ENCODE measurements at places on chromosomes 7 and 10. TPM values are rescaled to one million over a fixed set of nuclear protein-coding genes. Genes with fewer than 3 reads are reported as not detected.

DNA sequence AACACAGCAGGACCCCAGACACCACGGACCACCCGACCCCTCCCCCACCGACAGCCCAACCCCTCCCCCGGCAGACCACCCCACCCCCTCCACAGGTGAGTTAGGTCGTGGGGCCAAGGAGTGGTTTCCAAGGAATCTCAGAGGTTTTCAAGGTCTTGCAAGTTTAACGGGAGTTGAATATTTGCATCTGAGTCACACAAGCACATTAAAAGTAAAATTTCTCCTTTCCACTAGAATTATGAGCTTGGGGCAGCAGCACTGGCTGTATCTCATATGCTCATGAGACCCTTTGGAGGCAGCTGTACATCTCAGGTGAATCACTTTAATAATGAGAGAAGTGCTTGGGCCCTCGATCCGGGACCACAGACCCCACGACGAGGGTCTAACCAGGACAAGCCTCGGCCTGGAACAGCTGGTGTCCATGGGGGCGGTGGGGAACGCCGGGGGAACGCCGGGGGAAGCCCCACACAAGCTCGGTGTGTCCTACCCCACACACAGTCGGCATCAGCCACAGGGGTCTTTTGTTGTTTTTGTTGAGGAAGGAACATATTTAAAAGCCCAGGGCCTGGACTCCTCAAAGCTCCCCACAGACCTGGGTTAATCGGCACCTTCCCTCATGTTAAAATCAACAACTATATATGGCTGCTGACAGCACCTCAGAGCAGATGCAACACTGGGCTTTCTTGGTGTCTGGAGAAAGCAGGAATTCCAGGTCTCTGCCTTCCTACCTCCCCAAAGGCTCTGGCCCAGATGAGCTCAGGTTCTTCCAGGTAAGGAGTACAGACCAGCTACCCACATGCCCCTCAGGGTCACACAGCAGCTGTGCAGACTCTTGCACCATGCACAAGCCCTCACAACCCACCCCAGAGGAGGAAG, 130.3 kb downstream of the DIP2C start:
- no peaks in the 10 kb centered on the region for H3K4me1 ChIP-seq
- no peaks in the 10 kb centered on the region for H3K27me3 ChIP-seq
- H3K4me3 ChIP-seq = no peak overlapping the region

Gene CALD1
- 3.9 TPM for total RNA-seq

DNA sequence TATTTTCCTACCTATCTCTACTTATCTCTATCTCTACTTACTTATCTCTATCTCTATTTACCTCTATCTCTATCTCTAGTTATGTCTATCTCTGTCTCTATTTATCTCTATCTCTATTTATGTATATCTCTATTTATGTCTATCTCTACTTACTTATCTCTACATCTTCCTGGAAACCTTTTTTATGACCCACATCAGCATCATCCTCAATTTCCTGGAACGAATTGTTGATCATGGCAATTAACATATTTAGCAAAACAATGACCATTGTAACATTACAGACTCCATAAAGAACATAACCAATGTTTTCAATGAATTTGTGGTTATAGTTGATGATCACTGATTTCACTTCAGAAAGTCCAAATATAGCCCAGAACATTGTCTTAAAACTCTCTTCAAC, 18.3 kb downstream of the GIMAP6 start:
- no peak overlapping the region for H3K4me3 ChIP-seq
- H3K36me3 ChIP-seq = no peaks in the 10 kb centered on the region
- no peak overlapping the region for H3K27ac ChIP-seq
- H3K27me3 ChIP-seq = no peaks in the 10 kb centered on the region

- no peaks in the 10 kb centered on the region for H3K27me3 ChIP-seq
- no peak overlapping the region for H3K27ac ChIP-seq
- H3K36me3 ChIP-seq = no peaks in the 10 kb centered on the region
- DNase-seq = no peak
Observed at GRCh38 chr10:99115703-99116102, 119.9 kb downstream of the HPSE2 start.

Gene ANKMY2
- 12.1 TPM for total RNA-seq

GRCh38 chr7:158365267-158365666, 222.4 kb downstream of the PTPRN2 start:
- no peaks in the 10 kb centered on the region for H3K36me3 ChIP-seq
- H3K4me1 ChIP-seq = no peaks in the 10 kb centered on the region
- no peak overlapping the region for H3K27ac ChIP-seq
- H3K4me3 ChIP-seq = no peak overlapping the region

DNA sequence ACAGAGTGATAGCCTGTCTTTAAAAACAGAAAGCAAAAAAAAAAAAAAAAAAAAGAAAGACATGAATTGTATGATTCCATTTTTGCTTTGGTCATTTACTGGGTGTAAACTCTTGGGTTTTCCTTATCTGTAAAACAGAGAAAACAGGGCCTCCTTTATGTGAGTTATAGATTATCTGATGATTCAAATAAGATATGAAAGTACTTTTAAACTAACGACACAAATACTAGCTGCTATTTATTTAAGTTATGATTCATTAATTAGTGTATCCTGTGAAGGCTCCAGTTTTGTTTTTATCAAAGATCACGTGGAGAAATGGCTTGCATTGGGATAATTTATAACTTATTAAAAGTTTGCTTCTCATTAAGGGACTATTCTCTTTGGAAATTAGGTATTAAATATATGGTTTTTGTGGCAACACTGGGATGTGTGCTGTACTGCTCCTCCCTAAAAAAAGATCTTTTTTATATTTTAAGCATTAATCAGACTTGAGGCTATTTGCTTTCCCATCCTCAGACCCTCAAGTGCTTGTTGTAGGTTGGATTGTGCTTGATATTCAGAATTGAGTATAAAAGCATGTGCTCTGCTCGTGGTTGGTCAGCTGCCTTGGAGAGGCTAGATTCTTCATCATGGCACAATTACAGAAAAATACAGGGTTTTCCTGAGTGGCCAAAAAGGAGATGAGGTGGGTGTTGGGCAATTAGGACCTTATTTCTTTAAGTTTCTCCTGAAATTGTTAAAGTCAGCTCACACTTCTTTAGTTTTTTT, 39.9 kb downstream of the NRG3 start:
- DNase-seq = no peak
- no peak overlapping the region for H3K4me3 ChIP-seq

- H3K27me3 ChIP-seq = peaks cover 26% of the 10 kb centered on the region
- peak; percentile 36 for DNase-seq
- H3K36me3 ChIP-seq = no peaks in the 10 kb centered on the region
Observed at GRCh38 chr10:129963641-129964501, at the start of gene EBF3. Gene EBF3 (minus strand): TSS chr10:129964274. CDS start chr10:129963768, 506 bp downstream.

Gene SPDYE16
- total RNA-seq = 2.9 TPM

DNA sequence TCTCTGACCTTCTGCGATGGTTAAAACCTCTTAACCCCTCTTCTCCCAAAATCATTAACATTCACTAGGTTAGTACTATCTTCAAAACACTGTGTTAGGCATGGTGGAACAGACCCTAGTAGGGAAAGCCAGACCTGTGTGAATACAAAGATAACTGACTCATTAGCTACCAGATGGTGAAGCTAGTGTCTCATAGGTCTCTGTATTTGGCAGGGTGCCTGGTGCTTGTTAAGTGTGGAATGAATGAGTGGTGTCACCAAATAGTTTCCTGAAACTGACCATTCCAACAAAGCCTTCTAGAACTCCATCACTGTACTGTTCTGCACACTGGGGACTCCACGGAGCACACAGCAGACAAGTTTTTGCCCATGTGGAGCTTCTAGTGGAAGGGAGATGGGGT, 27.7 kb upstream of the TM9SF3 start:
- DNase-seq = no peak
- H3K27ac ChIP-seq = no peak overlapping the region
- no peaks in the 10 kb centered on the region for H3K27me3 ChIP-seq

Gene MYL10
- total RNA-seq = not detected

Gene IL6
- not detected for total RNA-seq

Gene CPXM2
- total RNA-seq = not detected

GRCh38 chr10:94673614-94674321, 9.8 kb upstream of the CYP2C18 start:
- no peak overlapping the region for H3K4me3 ChIP-seq
- no peak for DNase-seq
- H3K27me3 ChIP-seq = no peaks in the 10 kb centered on the region
- no peaks in the 10 kb centered on the region for H3K36me3 ChIP-seq
- no peaks in the 10 kb centered on the region for H3K4me1 ChIP-seq

DNA sequence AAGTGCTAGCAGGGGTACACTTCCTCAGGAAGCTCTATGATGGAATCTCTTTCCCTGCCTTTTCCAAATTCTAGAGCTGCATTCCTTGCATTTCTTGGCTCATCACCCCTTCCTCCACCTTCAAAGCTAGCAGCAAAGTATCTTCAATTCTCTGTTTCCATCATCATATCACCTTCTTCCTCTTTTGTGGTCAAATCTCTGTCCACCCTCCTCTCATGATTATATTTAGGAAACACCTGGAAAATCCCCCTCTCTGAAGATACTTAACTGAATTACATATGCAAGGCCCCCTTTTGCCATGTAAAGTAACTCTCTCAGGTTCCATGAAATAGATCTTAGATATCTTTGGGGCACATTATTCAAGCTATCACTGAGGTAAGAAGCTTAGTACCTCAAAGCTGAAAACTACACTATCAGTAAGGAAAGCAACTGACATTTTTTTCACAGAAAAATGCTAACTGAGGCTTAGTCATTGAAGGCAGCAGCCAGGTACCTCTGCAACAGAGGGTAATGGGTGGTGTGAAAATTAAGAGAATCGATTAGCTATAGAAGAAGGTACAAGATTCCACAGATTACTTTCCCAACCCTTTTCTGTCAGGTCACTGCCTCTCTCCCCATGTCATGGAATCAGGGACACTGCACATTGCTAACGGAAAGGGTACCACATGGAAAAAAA, 197.3 kb downstream of the MACC1 start:
- H3K27ac ChIP-seq = no peak overlapping the region
- H3K4me1 ChIP-seq = no peaks in the 10 kb centered on the region
- H3K36me3 ChIP-seq = no peaks in the 10 kb centered on the region
- H3K27me3 ChIP-seq = no peaks in the 10 kb centered on the region

DNA sequence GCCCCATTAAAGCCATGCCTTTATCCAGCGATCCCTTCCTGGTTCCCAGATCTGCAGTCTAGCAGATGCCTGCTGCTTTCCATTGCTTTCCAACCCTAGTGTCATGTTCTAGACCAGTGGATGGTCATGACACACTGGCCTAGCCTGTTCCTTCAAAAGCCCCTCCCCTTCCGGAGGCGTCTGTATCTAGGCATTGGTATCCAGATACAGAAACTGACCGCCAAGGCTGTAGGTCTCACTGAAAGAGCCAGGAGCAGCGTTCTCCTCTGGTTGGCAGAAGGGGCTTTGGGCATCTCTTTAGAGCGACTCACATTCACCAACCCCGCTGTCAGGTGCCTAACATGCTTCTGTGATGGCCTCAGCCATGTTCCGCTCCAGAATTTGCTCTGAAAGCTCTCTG, 22.6 kb downstream of the JCAD start:
- H3K4me1 ChIP-seq = no peaks in the 10 kb centered on the region
- no peaks in the 10 kb centered on the region for H3K36me3 ChIP-seq
- no peak for DNase-seq
- peaks cover 14% of the 10 kb centered on the region for H3K27me3 ChIP-seq
- H3K4me3 ChIP-seq = no peak overlapping the region
- H3K27ac ChIP-seq = no peak overlapping the region

DNA sequence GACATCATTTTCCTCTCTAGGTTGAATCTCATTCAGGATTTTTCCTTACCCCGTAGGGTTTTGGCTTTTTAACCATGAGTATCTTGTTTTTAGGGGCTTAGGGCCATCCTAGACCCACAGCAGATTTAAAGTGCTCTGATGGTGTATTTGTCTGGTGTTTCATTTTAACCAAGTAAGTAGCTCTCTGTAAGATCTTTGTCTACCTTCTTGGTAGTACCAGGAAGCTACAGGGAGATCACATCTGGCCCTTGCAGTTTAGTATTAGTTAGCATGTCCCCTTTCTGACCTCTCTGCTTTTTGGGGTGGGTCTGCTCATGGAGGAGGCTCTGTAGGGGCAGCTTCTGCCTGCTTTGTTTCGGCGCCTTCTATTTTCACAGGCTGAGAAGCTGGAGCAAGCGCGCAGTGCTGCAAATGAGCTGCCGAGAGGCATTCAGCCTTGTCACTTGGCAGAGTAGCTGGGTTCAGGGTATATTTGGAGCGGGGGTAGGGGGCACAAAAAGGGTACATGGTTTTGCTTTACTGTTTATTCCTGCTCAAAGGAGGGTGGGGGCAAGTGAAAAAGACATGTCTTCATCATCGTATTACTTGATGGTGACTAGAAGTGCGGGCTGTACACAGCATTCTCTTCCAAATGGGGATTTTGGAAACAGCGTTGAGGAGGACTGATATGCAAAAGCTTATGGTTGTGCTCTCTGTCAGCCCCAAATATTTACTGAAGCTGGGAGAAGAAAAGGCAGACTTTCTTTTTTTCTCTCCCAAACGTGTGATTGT, 146.3 kb downstream of the CELF2 start:
- H3K36me3 ChIP-seq = peaks cover 9% of the 10 kb centered on the region
- DNase-seq = peak; percentile 57
- H3K4me1 ChIP-seq = peaks cover 70% of the 10 kb centered on the region
- H3K27ac ChIP-seq = peak overlapping the region; percentile 93
- H3K4me3 ChIP-seq = peak overlapping the region; percentile 94

- H3K36me3 ChIP-seq = peaks cover 93% of the 10 kb centered on the region
- no peaks in the 10 kb centered on the region for H3K27me3 ChIP-seq
- DNase-seq = no peak
- no peak overlapping the region for H3K4me3 ChIP-seq
- peaks cover 9% of the 10 kb centered on the region for H3K4me1 ChIP-seq
- no peak overlapping the region for H3K27ac ChIP-seq
Observed at GRCh38 chr7:130880668-130881067, 146.7 kb upstream of the KLF14 start.

- H3K27me3 ChIP-seq = no peaks in the 10 kb centered on the region
- H3K4me1 ChIP-seq = no peaks in the 10 kb centered on the region
- H3K27ac ChIP-seq = no peak overlapping the region
- no peak overlapping the region for H3K4me3 ChIP-seq
- H3K36me3 ChIP-seq = peaks cover 73% of the 10 kb centered on the region
Observed at GRCh38 chr10:100153239-100153825, 32.5 kb downstream of the ERLIN1 start.

Gene STAMBPL1
- total RNA-seq = 40.5 TPM

DNA sequence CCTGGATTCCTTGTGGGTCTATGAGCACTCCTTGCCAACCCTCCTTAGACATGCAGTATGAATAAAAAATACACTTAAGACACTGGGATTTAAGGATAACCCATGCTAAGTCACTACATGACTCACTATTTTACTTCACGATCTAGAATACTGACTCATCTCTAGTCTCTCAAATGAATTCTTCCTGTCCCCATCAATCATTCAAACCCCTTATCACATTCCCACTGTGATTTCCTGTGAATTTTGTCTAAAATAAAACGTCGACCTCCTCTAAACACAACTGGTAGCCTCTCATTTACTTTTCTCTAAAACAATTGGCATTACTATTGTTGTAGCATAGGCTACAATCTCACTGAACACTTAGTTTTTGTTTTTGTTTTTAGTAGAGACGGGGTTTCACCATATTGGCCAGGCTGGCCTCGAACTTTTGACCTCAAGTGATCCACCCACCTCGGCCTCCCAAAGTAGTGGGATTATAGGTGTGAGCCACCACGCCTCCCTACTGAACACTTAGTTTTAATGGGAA, 3.9 kb upstream of the IQUB start:
- peaks cover 20% of the 10 kb centered on the region for H3K4me1 ChIP-seq
- H3K4me3 ChIP-seq = no peak overlapping the region
- H3K27ac ChIP-seq = no peak overlapping the region
- no peak for DNase-seq
- H3K36me3 ChIP-seq = peaks cover 3% of the 10 kb centered on the region

GRCh38 chr10:27223964-27224363, 16.6 kb downstream of the ACBD5 start:
- H3K27ac ChIP-seq = no peak overlapping the region
- no peaks in the 10 kb centered on the region for H3K4me1 ChIP-seq
- peaks cover 45% of the 10 kb centered on the region for H3K36me3 ChIP-seq
- peak; percentile 22 for DNase-seq

All from CD4-positive, CD25-positive, alpha-beta regulatory T cell (primary cell).